ENCODE measurements at places on chromosomes 7 and 10.

GRCh38 chr7:155349601-155350331 is 52.1 kb downstream of the INSIG1 start:
- DNase-seq = no peak

DNA sequence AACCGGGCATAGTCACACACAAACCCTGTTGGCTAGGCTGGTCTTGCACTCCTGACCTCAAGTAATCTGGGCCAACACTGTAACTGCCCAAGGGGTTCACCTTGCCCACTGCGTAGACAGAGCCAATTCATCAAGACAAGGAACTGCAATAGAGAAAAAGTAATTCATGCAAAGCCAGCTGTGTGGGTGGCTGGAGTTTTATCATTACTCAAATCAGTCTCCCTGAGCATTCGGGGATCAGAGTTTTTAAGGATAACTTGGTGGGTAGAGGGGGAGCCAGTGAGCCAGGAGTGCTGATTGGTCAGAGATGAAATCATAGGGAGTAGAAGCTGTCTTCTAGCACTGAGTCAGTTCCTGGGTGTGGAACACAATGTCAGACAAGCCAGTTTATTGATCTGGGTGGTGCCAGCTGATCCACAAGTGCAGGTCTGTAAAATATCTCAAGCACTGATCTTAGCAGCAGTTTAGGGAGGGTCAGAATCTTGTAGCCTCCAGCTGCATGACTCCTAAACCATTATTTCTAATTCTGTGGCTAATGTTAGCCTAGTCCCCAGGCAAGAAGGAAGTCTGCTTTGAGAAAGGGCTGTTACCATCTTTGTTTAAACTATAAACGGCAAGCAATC is 15.6 kb upstream of the FXYD4 start:
- no peak for DNase-seq

GRCh38 chr10:130901311-130902165 is 410.0 kb downstream of the TCERG1L start:
- DNase-seq = no peak

- DNase-seq = no peak
Measured at GRCh38 chr10:26172131-26172530, 44.4 kb upstream of the GAD2 start.

GRCh38 chr10:16992611-16993119 is 136.9 kb downstream of the CUBN start:
- no peak for DNase-seq

GRCh38 chr10:74433993-74434392 is 283.0 kb downstream of the ADK start:
- DNase-seq = no peak

DNA sequence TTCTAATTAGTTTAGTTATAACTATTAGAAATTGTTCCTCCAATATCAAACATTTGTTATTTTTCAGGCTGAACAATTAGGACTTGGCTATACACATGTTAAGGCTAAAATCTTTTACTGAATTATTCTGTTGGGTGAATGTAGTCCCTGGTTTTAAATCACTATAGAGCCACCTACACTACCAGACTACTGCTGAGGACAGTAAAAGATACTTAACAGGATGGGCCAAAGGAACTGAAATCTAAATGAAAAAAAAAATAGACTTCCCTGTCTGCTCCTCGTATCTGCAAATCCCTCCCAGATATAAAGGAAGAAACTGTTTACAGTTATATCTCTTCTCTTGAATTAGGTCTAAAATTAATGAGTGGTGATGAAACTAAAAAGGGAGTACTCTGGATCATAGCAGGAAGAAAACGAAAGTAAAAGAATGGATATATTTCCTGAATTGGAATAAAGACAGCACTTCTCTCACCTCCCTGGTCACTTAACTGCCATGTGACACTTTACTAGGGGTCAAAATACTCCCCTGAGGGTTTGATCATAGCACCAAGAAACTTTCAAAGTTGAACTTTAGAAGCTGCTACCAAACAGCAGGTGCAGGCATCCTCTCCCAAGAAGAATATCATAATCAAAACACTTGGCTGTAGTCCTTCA is 12.7 kb downstream of the FBXW4 start:
- no peak for DNase-seq

DNA sequence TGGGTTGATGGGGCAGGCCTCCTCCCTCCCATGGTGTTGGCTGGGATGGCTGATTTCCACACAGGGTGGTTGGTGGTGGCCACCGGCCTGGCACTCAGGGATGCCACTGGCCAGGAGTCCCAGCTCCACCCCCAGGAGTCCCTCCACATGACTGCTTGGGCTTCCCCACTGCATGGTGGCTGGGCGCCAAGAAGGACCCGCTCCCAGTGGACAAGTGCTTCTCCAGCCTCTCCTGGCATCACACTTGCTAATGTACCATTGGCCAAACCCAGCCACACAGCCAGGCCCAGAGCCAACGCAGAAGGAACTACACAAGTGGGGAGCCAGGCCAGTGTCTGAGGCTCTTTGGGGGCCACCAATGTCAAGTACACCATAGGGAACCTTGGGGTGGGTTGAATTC is 73.6 kb upstream of the DNAAF5 start:
- no peak for DNase-seq
